ENCODE measurements at places on chromosomes 2 and 18.

DNA sequence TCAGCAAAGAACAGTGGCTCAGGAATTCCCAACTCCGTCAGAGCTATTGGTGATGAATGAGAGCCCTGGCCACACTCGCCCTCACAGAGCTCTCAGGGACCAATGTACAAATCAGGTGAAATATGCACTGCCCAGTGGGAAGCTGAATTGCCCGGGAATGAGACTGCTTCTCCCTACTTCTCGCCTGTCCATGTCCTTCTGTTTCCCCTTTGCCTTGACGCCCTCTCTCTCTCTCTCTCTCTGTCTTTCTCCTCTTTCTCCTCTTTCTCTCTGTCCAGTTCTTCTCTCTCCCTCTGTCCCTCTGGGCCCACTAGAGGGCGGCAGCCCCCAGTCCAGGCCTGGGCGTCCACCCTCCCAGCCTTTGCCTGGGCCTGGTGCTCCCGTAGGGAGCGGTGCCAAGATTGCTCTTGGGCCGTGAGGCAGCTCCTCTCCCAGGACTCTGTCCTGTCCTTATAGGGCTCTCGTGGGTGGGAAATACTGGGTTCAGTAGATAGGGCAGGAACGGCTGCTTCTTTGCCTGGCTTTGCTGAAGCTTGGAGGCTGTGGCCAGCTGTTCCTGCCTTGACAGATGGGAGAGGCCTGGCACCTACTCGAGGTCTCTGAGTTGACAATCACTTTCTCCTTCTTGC lies 28.4 kb upstream of the PUM2 start:
- no peak for DNase-seq

DNA sequence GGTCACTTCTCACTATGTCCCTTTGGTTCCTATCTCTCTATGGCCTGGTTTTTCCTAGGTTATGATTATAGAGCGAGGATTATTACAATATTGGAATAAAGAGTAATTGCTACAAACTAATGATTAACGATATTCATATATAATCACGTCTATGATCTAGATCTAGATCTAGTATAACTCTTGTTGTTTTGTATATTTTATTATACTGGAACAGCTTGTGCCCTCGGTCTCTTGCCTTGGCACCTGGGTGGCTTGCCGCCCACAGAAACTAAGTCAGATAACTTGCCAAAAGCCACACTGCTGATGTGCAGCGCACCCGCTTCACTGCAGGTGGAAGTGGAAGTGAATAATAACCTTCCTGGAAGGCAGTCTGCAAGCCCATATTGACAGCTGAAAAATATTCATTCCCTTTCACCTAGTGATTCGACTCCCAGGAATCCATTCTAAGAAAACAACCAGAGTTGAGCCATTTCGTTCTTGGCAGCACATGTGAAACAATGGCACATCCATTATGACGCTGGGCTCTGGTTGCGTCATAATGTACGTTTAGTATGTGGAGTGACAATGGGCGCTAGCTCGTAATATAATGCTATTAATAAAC lies 725 bp upstream of the ANKRD53 start:
- DNase-seq, result no peak

GRCh38 chr2:75788154-75788553 lies 77.4 kb upstream of the GCFC2 start:
- DNase-seq, result no peak

- no peak for DNase-seq
These were observed 51.7 kb downstream of the MCFD2 start for GRCh38 chr2:46863882-46864281.

DNA sequence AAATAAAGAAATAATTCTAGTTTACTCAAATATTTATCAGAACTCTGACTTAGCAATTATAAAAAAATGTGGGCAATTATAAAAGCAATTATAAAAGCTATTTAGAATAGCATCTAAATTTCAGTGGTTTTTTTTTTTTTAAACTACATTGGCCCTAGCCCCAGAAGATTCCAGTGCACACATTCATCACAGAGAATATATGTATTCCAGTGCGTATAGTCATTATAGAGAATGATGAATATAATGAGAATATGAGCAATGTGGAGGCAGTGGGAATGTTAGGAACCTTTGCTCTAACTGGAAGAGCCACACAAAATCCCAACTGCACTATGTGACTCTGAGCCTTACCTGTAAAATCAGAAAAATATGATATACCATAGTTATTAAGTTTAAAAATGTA lies 10.5 kb downstream of the MAP3K2 start:
- DNase-seq, result no peak

GRCh38 chr18:36545821-36546427 lies 248.4 kb downstream of the FHOD3 start:
- DNase-seq, result no peak

DNA sequence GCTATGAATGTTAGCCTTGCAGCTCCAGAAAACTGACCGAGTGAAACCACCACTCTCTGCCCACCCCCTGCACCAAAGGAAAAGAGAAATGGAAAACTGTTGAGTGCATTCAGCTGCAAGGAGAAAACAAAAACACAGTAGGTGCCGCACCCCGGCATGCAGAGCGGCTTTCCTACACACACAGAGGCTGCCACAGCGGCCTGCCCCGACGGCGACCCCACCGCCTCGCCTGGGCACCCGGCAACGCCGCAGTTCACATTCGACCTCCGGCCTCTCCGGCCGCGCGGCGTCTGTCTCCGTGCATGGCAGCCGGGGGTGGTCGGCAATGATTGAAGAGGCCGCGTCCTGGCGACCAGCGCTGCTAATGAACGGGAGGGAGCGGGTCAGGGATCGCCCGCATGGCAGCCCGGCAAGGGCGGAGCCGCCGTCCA lies 417.1 kb upstream of the SALL3 start:
- DNase-seq, result no peak

DNA sequence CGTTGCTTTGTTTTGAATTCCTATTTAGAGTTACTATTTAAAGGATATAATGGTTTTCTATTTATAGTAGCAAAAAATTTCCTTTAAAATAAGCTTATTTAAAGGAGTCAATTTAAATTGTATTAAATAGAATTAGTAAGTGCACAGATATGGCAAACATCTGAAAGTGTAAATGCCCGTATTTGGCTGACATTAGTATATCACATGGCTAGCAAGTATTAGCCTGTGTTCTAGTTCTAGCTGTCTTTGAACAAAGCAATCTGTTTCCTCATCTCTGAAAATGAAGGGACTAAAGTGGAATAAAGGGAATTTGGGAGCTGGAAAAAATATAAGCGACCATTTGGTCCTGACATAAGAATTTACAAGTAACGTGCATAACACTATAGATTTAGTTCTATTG lies 32.2 kb downstream of the PELI1 start:
- DNase-seq, result no peak

DNA sequence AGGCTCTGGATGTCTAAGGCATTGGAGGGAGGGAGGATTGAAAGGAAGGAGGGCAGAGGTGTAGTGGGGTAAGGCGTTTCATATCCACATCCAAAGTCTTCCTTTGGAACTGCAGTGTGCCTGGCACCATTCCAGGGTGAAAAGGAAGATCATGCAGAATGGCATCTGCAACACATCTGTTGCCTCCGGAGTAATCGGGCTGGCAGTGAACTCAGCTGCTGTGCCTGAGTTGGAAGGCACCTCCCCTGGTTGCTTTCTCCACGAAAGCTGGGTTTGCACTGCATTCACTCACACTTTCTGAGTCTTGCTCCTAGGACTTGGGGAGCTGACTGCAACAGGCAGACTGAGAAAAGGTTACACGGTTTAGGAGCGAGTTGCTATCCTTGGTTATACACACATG lies 30.3 kb upstream of the SEC11C start:
- DNase-seq, result no peak

DNA sequence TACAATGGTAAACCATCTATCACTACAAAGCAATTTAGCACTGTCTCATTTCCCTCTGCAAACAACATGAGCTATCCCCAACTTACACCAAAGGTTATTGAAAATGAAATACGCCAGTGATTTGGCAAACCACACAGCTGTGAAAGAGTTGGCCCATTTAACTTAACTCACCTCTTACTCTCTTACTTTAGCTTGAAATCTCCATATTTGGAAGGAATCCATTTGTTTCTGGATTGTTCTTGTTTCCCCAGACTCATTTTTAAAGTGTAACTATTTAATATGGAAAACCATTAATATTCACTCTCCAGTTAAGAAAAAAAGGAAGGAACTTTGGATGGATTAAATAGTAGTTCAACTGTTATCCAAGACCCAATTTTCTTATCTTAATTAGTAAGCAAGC lies 93.7 kb upstream of the TRIB2 start:
- DNase-seq, result no peak

GRCh38 chr2:39851651-39852110 lies 72.6 kb upstream of the THUMPD2 start:
- no peak for DNase-seq

DNA sequence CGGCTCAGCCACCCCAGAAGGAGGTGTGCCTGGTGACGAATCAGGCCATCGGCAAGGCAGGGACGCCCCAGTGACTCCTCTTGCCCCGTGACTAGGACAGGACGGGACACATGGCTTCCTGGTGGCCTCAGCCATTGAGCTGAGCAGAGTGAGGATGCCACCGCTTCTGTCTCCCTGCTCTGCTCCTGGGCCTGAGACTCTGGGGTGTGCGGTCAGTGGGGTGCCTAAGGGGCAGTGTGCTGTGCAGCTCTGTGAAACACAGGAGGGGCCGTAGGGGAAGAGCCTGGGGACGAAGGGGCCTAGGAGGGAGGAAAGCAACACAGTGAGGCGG lies 24.3 kb downstream of the IGFBP5 start:
- no peak for DNase-seq

DNA sequence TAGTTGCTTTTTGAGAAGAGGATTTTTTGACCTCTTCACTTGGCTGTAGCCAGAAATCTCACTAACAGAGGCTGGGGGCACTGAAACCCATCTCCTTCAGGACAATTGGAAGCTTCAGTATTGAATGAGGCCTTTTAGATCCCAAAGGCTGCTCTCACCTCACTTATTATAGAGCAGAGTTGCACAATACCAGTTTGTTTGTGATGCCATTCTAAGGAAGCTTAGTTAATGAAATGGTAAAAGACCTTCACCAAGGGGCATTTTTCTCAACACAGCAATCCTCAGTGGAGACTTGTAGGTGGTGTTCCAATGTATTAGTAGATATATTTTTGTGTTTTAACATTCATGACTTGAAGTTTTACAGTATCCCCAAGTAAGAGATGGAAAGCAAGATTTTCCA lies 71.0 kb upstream of the RFX8 start:
- DNase-seq, result no peak

DNA sequence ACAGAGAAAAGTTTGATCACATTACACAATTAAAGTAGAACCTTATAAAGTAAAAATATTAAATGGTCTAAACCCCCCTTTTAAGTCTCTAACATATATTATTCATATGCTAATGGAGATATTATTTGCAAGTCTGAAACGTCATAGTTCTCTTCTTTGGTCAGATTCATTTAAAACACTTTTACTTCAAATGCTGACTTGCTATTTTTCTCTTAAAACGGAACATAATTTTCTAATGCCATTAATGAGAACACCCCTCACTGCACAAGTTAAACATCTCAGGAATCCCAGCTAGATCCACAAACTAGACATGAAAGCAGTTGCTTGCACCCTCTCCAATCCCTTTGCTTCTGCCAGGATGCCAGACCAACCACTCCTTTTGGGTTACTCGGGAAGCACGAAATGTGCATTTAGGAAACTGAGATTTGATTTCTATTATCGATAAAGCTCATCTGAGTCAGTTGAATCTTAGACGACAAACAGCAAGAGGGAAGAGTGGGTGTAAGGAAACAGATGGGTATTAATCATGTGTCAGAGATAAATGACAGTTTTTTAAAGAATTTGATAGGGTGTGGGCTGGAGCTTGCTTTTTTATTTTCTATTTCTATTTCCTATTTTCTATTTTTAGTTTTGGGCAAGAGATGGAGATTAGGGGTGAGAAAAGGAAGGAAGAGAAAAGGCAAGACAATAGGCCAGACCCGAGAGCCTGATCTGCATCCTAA lies 1.5 kb downstream of the ADD2 start:
- DNase-seq, result no peak

- DNase-seq, result no peak
These were observed 674.3 kb downstream of the NUP35 start for GRCh38 chr2:183798535-183798934.

- DNase-seq, result no peak
These were observed 22.6 kb upstream of the RPIA start for GRCh38 chr2:88668862-88669261.

DNA sequence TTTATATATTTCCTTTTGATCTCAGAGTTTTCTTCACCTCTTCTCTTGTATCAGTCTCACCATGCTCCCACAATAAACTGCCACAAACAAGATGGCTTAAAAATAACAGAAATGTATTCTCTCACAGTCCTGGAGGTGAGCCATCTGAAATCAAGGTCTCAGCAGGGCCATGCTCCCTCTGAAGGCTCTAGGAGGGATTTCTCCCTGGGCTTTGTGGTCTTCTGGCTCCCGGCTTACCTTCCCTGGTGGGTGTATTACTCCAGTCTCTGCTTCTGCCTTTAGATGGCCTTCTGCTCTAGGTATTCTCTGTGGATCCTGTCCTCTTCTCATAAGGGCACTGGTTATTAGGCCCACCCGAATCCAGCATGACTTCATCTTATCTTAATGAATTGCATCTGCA lies 994.7 kb upstream of the POU3F3 start:
- DNase-seq, result no peak

DNA sequence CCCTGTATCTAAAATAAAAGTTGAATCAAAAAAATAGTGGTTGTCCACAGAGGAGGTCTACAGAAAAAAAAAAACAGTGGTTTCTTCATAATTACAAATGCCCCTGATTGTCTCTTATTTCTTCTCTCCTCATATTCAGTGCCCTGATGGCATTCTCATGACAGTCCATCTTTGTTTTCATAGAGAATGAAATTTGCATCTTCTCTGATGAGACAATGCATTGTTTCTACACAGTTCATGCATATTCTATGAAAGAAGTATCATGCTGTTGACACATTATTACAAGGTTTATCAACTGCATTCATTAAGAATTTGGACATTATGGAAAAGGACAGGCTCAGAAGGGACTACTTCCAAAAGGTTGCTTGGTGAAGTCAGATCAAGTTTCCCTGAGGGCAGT lies 59.5 kb downstream of the LHCGR start:
- no peak for DNase-seq

Measured in NCI-H187 treated with DMSO at 0.1 percent for 48 hours (cell line).